ENCODE measurements at places on chromosomes 5 and 9. TPM values are rescaled to one million over a fixed set of nuclear protein-coding genes. Genes with fewer than 3 reads are reported as not detected.

TMEM252 gene
- not detected for total RNA-seq

INSYN2B gene
- total RNA-seq = not detected

ANKRD33B gene
- total RNA-seq = 12.0 TPM

SLC36A2 gene
- not detected for total RNA-seq

IL9 gene
- 2.6 TPM for total RNA-seq

FBP1 gene
- total RNA-seq = 3.3 TPM

GDA gene
- not detected for total RNA-seq

OBP2B gene
- not detected for total RNA-seq

HTR1A gene
- total RNA-seq = not detected

RUFY1 gene
- 37.9 TPM for total RNA-seq

PELO gene
- 17.5 TPM for total RNA-seq

FRMD3 gene
- total RNA-seq = 0.46 TPM

EIF4EBP3 gene
- total RNA-seq = 14.4 TPM

OSMR gene
- total RNA-seq = 0.63 TPM

OR1Q1 gene
- not detected for total RNA-seq

SLC6A18 gene
- not detected for total RNA-seq

LCN9 gene
- total RNA-seq = not detected

AGXT2 gene
- not detected for total RNA-seq

GPR151 gene
- total RNA-seq = not detected

SMIM33 gene
- total RNA-seq = 0.22 TPM

GABRB2 gene
- total RNA-seq = not detected

UBLCP1 gene
- 40.2 TPM for total RNA-seq

SUSD3 gene
- 53.1 TPM for total RNA-seq

LHX6 gene
- not detected for total RNA-seq

PDE6A gene
- total RNA-seq = 0.05 TPM

DDX4 gene
- total RNA-seq = 1.0 TPM

BARHL1 gene
- not detected for total RNA-seq

ABO gene
- total RNA-seq = not detected

LVRN gene
- not detected for total RNA-seq

GRIA1 gene
- not detected for total RNA-seq

TJP2 gene
- total RNA-seq = 33.8 TPM

IL3 gene
- 8.9 TPM for total RNA-seq

SARDH gene
- 4.7 TPM for total RNA-seq

PHF24 gene
- 1.00 TPM for total RNA-seq

UQCRQ gene
- 189 TPM for total RNA-seq

SLC45A2 gene
- total RNA-seq = not detected

GMCL2 gene
- not detected for total RNA-seq

CDX1 gene
- total RNA-seq = not detected

TAF1L gene
- total RNA-seq = 0.05 TPM

ADAMTSL2 gene
- 0.17 TPM for total RNA-seq

PCDHB15 gene
- total RNA-seq = not detected

DYNC2I2 gene
- total RNA-seq = 27.1 TPM

CLIC3 gene
- total RNA-seq = 0.65 TPM

Data from activated T-cell treated with anti-CD3 and anti-CD28 coated beads, Interleukin-2, amount 50 U/mL, for 72 hours (primary cell).